AG09309 (cell line): ENCODE measurements at places on chromosomes 6 and 20.

DNA sequence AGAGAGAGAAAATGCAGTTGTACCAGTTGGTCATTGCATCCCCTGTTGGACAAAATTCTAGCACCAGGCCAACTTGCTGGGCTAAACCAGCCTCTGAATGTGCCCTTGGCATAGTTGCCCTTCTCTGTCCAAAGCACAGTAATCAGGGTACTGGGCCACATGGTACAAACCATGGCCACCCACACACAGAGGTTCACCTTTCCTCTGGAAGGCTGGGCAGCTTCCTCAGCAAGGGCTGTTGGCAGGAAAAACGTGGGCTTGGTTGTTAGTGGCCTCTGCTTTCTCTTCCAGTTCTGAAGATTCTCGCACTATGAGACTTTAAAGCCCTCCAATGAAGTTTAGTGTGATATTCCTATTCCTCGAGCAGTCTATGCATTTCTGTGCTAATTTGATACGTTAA lies 706 bp downstream of the DDO start:
- DNase-seq, result no peak

DNA sequence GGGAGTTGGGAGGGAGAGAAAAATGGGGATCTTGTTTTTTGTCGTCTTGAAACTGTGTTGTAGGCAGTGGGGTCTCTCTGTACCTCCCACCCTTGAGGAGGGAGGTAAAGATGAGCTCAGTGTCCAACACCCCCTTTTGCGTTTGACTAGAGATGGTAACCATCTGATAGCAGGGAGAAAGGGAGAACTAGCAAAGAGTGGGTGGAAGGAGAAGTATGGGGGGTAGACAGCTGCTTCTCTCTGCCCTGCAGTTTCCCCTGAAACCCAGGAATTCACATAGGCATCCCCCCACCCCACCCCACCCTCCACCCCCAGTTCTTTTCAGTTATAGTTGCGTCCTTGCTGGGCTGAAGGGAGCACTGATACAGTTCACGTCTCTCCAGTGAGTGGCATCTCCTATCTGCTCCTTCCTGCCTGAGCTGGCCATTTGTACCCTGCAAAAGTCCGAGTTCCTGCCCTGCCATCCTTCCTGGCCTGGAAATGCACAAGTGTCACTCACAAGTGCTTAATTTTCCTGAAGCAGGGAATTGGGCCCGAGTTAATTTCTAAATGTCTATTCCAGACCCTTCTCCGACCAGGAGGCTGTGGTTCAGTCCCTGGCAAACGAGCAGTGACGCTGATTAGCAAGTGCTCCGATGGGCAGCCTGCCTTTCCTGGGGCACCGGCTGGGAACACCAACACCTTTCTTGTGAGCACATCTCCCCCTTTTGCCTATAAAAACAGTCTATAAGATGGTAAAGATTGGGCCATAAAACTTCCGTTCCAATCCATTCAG lies 1.5 kb downstream of the SIRPA start:
- DNase-seq, result no peak

DNA sequence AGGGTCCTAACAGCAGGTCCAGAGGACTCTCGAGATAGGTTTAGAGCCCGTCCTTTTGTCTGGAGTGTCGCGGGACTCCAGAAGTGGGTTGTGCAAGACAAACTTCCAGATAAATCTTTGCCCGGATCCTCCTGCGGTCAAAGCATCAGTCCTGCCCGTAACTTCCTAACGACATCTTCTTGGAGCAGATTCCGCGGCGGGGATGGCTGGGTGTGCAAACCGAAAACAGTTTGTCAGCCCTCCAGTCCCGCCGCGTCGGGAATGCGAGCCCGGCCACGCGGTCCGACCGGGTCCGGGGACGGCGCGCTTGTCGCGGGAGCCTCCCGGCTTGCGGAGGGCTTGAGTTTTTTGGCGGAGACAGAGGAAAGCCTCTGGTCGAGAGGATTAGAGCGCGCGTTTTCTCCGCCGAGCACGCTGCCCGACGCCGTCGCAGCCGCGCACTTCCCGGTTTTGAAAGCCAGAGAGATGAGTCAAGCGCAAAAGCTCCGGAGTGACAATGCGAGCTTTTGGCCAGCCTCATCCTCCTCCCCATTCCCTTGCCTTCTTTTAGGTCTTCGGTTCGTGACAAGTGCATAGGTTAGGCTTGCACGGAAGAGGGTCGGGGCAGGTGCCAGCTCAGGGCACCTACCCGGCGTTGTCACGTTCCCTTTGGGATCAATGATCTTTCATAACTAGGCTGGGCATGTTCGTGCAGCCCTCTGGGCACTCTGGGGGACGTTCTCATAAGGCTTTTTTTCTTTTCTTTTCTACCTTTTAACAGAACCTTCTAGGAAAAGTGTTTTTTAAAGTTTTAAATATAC lies 91.3 kb upstream of the PRDM1 start:
- DNase-seq, result peak; percentile 68

- DNase-seq, result no peak
Measured at GRCh38 chr20:43529051-43529450, 21.6 kb downstream of the L3MBTL1 start.

- DNase-seq, result no peak
Measured at GRCh38 chr20:45959126-45959525, 12.9 kb downstream of the ZNF335 start.

- DNase-seq, result no peak
Measured at GRCh38 chr20:695165-695866, 19.7 kb upstream of the SCRT2 start.

GRCh38 chr6:157868835-157869234 lies 45.8 kb downstream of the SNX9 start:
- DNase-seq, result no peak

- DNase-seq, result no peak
Measured at GRCh38 chr20:36367907-36368799, 62.0 kb downstream of the DLGAP4 start.

DNA sequence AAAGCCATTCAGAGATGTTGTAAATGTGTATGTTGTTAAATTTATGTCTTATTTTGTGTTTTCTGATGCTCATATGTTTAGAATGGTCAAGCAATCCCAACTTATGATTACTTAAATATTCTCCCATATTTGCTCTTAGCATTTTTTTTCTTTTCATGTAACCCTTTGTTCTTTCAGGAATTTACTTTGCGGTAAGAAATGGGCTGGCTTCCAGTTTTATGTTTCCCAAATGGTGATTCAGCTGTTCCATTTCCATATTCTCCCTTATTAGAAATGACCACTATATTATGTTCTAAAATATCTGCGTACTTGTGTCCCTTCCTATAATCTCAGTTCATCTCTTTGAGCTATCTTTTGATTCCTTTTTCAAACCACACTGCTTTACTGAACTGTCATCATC lies 113.7 kb downstream of the CDH26 start:
- DNase-seq, result no peak

DNA sequence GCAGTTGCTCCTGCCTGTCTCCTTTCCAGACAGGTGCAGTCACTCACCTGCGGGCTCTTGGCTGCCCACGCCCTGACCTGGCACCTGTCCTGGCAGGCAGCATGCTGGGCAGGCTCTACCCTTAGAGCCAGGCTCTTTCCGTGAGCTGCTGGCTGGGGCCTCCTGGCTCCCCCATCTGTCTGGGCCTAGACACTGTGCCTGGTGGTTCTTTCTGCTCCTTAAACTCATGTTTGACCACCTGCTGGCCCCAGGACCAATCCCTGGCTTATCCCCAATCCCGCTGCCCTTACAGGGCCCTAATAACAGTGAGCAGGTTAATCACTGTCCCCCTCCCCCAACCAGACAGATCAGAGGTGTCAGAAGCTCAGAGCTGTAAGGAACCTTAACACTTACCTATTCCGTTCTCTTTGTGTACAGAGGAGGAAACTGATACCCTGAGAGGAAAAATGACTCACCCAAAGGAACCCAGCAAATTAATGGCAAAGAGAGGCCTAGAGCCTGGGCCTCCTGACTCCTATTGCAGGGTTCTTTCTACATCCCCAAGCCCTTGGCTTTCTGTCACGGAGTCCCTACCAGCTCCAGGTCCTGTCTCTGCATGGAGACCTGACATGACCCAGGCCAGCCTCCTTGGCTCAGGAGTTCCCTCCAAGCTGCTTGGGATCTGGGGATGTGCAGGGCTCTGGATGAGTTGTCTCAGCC lies 54.7 kb downstream of the RAB44 start:
- no peak for DNase-seq

GRCh38 chr6:154736618-154737259 lies 3.5 kb downstream of the SCAF8 start:
- no peak for DNase-seq
